ENCODE measurements at places on chromosomes 1 and 21.
A peak's percentile ranks its signal among the peaks of the same experiment; 100 is the strongest.

GRCh38 chr1:155479205-155479604 is 83.4 kb downstream of the ASH1L start:
- peak; percentile 5 for DNase-seq

DNA sequence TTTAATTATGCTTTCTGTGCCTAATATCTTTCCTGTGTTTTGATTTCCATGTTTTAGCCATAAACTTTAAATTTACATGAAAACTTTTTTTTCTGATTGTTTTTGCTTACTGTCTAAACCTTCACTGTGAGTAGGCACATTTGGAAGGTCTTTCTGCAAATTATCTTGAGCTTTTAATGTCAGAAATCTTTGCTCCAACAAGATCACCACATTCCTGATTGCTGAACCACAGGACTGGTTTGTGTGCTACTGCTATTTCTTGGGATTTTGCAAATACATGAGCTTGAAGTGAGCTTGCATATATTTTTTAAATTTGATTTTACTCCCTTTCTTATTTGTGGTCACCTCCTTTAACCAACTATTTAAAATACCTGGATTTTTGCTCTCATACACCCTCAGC is 61.3 kb downstream of the PTBP2 start:
- no peak for DNase-seq

GRCh38 chr1:214310010-214310409 is 29.1 kb downstream of the SMYD2 start:
- no peak for DNase-seq

GRCh38 chr1:165235155-165235776 is 121.2 kb downstream of the LMX1A start:
- no peak for DNase-seq

DNA sequence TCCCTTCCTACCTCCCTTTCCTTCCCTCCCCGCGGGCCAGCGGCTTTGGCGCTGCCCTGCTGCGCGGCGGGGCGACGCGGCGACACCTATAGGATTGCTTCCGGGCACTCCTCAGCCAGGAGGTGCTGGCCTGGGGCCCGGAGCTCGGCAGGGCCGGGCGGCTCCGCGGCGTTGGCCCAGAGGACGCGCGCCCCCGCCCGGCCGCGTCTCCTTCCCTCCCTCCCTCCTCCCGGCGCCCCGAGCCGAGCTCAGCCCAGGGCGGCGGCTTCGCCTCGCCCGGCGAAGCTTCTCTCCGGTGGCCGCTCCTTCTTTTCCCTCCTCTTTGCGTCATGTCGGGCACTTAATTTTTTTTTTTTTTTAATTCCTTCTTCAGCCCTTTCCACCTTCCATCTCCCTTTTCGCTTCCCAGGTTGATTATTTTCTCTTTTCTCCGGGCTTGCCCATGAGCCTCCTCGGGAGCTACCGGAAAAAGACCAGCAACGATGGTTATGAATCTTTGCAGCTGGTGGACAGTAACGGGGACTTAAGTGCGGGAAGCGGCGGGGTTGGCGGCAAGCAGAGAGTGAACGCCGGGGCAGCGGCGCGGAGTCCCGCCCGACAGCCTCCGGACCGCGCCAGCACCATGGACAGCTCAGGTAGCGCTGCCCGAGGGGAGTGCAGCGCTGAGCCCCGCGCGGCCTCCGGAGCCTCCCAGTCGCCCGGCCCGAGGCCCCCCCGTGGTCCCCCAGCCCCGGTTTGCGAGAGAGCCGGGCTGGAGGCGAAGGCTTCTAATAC is at the start of gene DNAJC6:
DNAJC6 (plus strand) TSS at position 240 of the 774 bp plus-strand sequence; CDS start at position 443, 203 bp downstream.
- DNase-seq, result peak; percentile 97

DNA sequence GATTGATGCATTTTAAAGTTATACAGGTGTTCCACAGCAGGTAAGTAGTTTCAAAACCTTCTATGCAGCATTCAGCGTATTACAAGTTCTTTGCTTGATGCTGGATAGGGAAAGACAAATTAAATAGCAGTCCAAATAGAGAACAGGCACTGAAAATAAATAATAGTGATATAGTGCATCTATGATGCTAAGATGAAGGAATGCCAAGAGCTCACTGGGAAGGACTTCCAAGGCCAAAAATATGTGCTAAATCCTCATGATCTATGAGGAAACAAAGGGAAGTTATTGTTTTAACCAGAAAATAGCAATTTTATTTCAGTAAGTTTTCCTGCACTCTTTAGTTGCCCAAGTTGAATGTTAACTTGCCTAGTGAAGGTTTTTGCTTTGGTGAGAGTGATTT is 127.8 kb upstream of the GREM2 start:
- no peak for DNase-seq

DNA sequence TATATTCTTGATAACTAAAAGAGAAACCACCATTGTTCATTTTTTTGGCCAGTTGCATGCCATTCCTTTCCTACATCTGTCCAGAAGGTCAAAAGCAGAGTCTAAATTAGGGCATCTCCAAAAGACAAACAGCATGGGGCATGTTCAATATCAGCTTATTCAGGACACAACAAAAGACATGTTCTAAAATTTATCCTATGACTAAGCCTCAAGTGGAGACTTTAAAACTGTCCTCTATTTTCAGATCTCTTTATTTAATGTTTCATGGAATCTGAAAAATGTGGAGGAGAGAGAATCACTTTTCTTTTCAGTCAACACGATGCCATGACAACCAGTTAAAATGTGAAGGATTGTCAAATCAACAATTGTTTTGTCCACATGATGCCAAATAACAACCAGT is 303.4 kb upstream of the PRMT6 start:
- DNase-seq, result no peak

DNA sequence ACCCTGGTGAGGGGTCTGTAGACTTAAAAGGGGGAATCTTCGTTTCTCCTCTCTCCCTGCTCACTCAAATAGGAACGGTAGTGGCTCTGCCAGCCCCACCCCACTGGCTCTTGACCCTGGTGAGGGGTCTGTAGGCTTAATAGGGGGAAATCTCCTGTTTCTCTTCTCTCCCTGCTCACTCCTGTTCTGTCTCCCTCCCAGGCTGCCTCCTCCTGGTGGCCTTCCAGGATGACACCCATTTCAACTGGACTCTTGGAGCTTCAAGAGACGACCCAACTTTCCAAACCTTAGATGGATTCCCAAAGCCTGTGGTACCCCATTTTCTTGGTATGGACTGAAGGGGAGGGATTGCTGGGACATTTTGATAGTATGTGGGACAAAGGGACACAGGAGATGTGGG is 1.4 kb upstream of the EPHB2 start:
- DNase-seq, result no peak

DNA sequence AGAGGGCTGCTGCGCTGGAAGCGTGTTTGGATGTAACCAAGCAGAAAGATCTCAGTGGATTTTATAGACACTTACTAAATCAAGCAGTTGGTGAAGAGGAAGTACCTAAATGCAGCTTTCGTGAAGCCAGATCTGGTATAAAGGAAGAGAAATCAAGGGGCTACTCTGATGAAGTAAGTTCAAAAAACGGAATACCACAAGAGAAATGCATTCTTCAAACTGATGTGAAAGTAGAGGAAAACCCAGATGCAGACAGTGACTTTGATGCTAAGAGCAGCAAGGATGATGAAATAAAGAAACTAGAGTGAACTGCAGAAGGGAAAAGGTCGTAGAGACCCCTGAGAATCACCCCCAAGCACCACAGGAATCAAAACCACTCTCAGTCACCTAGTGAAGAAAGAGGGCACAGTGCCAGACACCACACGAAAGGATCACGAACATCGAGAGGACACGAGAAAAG is 40.8 kb upstream of the NEXN start:
- no peak for DNase-seq

DNA sequence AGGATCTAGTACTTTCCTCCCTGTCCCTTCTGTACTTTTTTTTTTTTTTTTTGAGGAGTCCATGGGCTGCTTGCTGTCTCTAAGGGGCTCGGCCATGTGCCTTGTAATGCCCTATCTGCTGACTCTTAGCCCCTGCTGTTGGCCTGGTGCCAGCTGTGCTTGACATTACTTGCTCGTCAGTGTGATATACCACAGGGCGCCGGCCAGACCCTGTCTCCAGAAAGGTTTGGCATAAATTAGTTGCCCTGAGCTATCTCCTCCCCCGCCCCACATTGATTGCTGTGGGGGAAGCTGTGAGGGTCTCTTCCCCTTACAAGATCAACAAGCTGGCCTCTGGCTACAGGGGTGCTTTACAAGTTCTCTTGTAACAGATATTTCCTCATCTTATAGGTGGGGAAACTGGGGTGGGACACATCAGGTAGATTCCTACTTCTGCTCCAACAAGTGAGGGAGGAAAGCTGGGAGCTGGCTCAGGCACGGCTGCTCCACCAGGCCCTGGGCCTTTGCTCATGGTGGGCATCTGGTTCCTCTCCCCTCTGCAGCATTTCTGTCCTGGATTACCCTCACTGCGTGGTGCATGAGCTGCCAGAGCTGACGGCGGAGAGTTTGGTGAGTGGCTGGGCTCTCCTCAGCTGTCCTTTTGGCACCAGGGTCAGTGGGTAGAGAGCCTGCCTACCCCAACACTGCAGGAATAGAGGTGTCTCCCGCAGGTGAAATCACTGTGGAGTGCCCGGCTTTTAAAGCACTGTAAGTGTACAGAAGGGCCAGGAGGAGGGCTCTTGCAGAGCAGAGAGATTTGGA is 15.6 kb downstream of the STRIP1 start:
- no peak for DNase-seq

DNA sequence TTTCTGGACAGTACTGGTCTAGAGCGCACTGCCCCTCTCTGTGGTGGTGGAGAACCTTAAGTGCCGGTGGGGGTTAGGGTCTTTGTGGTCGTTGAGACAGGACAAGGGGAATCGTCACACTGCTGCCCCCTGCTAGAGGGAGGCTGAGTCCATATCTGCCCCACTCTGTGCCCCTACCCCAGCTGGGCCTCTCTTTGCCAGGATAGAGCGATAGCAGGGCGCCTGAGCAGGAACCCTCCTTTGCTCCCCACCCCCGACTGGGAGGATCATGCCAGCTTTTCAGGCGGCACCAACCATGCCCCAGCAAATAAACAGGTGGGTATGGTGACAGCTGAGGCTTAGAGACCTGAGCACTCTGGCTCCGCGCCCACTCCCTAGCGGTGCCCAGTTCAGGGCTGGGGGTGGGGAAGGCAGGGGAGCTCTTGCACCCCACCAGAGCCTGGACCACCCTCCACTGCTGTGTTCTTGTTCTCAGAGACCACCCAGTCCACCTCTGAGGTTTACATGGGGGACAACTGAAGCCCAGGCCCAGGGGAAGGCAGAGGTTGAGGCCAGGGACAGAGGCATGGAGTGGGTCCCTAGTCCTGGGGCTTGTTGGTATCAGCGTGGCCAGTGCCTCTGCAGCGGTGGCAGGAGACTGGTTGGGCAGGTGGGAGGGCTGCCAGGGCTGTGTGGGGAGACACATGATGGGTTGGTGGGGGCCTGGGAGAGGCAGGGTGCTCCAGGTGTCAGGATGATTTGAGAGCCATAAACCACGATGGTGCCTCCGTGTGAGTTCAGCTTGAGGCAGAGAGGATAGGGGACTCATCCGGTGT is 1.6 kb downstream of the PADI2 start:
- peak; percentile 84 for DNase-seq

DNA sequence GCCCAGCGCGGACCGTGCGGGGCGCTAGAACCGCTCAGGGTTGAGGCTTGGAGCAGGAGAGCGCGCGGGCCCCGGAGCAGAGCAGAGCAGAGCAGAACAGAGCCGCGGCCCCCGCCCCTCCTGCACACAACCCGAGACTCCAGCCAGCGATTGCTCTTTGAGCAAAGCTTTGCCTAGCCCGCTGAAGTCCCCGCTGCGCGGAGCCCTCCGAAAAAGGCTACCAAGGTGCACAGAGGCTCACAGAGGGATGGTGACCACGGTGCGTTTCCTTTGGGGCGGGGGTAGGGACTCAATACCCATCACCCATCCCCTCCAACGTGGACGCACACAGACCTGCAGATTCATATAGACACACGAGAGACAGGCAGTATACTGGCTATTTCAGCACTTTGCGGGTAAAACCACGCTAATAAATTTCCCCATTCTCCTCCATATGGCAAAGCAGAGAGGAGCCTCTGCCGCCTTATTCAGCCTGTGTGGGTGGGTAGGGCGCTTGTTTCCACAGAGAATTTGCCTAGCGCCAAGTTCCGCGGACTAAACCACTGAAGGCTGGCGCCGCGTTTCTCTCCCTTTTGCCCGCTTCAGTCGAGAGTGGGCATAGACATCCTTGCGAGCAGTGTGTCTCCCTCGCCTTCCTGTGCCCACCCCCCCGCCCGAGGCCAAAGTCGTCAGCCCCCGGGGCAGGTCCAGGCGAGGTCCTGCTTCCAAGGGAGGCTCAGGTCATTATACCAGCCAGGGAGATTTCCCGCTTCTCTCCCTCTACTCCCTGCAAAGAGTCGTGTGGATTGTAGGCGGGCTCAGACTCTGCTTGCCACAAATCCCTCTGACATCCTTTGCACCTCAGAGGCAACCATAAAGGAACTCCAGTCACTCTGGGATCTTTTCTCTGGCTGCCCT is 8.5 kb downstream of the HLX start:
- DNase-seq, result peak; percentile 92

- no peak for DNase-seq
Measured at GRCh38 chr1:163367721-163368120, 46.0 kb downstream of the NUF2 start.

- peak; percentile 83 for DNase-seq
Measured at GRCh38 chr1:166839600-166840308, 479 bp downstream of the POGK start.

DNA sequence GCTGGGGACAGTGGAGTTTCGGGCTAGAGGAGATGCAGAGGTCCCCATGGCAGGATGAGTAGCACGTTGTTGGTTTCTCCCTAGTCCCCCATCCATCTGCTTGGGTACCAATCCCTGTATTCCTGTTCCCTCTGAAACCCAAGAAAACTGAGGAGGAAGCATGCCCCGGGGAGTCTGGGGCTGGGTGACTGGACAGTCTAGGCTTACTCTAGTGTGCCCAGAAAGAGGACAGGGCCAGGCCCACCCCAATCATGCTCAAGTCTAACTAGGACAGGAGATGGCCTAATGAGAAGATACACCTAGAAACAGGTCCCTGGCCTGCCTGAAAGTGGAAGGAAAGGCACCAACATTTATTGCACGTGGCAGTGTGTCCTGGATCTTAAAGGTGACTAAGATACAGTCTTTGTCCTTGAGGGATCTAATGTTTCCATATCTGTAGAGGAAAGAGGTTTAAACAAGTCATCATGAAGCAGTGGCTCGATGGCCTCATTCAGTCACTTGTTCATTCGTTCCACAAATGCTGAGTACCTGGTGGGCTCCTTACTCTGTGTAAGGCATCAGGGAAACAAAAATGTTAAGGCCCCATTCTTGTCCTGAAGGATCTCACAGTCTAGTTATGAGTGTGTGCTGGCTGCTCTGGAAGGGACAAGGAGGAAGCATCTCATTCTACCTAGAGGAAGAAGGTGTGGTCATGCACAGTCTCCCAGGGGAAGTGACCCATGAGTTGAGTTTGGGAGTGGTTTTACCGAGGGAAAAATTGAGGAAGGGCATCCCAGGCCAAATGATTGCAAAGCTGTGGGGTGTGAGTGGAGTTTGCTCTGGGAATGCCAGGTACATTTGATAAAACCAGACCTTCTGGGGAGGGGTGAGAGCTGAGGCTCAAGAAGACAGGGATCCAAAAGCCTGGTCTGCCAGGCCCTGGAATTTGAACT is 10.0 kb downstream of the CDK18 start:
- DNase-seq, result peak; percentile 62

- peak; percentile 32 for DNase-seq
Measured at GRCh38 chr1:18101508-18101907, 6.1 kb upstream of the IGSF21 start.

All from osteoblast (primary cell).